Fibroblast of skin of left biceps (primary cell): ENCODE measurements at places on chromosomes 12 and 14.

- DNase-seq = no peak
Measured at GRCh38 chr12:45974171-45974719, 16.1 kb downstream of the SCAF11 start.

- DNase-seq = no peak
Measured at GRCh38 chr14:77264466-77265186, 6.4 kb downstream of the NGB start.

GRCh38 chr12:45688183-45688582 is 41.3 kb upstream of the ARID2 start:
- no peak for DNase-seq

GRCh38 chr14:32508281-32508680 is 179.2 kb downstream of the AKAP6 start:
- DNase-seq = no peak

DNA sequence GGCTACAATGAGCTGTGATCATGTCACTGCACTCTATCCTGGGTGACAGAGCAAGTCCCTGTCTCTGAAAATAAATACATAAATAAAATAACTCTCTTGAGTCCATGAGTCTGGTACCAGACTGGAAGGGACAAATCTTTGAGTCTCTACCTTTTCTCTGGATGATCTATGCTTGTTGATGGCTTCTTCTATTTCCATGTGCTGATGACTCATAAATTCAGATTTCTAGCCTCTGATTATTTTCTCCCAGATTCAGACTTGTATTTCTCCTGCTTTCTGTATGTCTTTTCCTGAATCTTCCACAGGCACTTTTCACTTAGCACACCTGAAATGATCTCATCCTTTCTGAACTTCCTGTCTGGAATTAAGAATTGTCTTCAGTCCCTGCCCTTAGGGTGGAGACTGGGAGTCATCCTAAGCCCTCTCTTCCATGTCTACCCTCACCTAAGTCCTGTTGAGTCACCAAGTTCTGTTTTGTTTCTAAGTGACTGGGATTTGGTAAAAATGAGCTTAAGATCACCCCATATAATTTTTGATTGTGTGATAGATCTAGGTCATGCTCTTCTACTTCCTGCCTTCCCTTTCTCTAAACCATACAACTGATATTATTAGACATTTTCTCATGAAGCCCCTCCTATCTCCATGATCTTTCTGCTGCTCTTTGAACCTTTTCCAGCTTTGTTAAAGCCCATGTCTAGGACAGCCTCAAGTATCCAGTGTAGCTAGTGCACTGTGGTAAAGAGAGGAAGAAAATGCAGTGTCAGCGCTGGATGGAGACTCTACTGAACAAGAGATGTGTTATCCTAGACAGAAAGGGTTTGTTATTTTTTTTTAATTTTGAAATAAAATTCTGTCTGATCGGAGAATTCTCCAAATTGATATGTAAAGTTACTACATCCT is 13.1 kb downstream of the AKAP6 start:
- DNase-seq = no peak
